ENCODE measurements at places on chromosomes 7 and 10.

DNA sequence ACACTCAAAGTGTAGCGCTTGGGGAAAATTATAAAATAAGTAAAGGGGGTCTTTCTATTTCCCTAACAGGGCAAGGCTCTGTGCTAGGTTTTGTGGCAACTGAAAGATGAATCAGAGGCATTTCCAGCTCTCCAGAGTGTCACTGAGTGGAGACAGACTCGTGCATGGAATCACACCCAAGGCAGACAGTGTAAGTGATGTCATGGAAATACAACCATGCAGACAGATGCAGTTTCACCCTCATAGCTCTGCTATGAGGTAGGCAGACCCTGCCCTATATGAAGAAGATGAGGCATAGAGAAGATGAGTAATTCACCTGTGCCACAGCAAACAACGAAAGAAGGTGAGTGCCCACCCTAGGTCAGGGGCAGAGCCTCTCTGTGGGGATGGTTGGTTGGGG is 57.2 kb upstream of the PITRM1 start:
- DNase-seq: no peak

- no peak for DNase-seq
These were observed 144.0 kb upstream of the PPP1R3A start for GRCh38 chr7:114062810-114063209.

- DNase-seq: no peak
These were observed 109.3 kb upstream of the FZD8 start for GRCh38 chr10:35751347-35751746.

DNA sequence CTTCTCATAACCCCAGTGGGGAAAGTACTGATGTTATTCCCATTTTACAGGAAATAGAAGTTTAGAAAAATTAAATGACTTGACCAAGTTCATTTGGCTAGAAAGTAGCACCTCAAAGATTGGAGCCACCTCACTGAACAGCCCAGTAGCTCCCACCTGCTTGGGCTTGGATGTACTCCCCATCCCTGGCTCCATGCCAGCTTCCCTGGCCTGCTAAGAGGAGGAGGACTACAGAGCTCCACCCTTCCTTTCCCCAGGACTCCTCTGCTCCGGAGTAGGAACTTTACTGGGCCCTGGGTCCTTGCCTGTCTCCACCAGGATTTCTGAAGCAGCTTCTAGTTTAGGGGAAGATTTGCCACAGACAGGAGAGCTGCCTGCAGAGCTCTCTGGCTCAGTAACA is 3.1 kb downstream of the HPS6 start:
- no peak for DNase-seq

- DNase-seq: no peak
These were observed 752.1 kb upstream of the POM121L12 start for GRCh38 chr7:52283335-52283734.

GRCh38 chr10:12833451-12833850 is 168.1 kb downstream of the CCDC3 start:
- no peak for DNase-seq

DNA sequence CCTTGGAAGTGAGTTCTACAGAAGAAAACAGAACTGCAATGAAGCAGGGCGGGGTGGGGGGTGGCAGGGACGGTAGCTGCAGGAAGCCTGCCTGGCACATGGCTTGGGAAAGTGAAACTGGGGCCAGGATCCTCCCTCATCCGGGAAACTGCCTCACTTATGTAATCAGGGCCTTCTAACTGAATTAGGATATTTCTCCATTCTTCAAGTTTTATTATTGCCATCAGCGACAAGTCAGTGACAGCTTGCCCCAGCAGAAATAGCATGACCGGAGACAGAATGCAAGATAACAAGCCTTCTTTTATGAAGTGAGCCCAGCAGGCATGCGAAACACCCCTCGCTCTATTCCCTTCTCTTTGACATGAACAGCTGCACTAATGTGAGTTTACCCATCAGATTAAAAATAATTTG is 77.5 kb upstream of the CACUL1 start:
- DNase-seq: no peak

DNA sequence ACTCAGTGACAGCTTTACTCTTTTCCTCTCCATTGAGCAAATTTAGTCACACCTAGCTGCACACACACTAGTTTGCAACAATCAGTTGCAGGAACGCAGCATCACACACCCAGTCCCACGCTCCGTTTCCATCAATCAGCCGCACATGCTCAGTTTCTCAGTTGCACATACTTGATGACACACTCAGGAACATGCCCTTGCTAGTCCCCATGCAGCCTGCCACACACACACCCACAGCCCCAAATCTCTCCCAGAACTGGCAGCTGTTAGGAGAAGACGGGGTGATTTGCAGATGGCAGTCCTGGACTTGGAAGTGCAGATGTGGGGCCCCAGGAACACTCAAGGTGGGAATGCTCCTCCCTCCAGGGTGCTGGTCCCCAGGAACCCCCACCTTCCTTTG is 7.7 kb downstream of the LBX1 start:
- DNase-seq: no peak

DNA sequence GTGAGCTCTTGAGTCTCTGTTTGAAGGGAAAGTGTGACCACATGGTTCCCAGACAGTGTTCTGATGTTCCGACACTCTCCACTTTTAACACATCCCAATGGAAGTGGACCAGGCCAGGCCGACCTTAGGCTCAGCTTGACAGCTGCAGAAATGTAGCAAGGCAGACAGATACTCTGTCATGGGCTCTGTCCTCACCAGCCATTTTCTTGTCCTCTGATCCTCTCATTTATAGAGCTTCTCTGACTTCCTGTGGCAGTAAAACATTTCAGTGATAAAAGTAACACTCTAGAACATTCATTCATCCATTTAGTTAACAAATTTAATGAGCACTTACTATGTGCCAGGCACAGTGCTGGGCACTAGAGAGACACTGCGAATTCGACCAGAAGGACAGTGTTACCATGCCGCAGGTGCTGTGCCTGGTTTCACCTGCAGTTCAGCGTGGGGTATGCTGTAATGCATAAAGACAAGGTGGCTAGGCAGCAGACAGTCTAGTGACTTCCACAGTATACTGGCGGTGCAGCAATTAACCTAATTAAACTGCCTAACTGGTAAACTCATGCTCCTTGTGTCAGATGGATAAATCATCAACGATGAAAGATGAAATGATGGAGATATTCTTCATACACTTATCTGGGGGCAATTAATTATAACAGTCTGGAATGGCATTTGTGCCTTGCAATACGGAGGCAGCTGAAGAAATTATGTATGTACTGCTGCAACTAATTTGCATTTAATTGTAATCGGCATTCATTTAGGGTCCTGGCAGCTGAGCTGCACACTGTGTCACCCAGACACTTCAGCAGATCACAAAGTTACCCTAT is 188.1 kb downstream of the NRP1 start:
- DNase-seq: no peak

- no peak for DNase-seq
These were observed 54.5 kb downstream of the TSPAN15 start for GRCh38 chr10:69505636-69506318.

DNA sequence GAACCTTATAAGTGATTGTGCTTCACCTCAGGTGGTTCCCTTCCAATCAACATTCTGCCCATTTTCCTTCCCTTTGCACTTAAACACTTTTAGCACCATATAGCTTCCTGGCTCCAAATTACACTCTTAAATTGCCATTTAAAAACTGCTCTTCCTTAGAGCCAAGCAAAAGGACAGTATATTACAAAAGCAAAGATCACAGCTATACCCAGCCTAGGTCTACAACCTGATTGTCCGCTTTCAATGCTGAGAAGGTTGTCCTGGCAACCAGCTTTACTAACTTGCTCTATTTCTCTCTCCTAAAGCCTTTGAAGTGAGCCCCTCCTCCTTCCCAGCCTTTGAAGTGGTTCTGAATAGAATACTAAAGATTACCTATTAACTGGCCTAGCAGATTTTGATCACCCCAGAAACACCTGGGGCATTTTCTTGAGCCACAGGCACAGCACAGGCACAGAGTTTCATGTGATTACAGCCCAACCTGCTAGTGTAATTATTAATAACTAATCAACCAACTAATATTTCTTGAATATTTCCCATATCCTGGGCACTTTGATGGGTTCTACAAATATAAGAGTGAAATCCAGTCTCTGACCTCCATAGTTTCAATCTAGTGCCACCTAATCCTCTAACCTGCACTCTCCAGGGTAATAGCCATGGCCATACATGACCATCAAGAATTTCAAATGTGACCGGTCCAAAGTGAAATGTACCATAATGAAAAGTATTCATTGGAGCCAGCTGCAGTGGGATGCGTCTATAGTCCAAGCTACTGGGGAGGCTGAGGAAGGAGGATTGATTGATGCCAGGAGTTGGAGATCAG is 63.6 kb upstream of the TRIM24 start:
- peak; percentile 78 for DNase-seq

GRCh38 chr7:150959739-150960734 is 18.1 kb downstream of the KCNH2 start:
- no peak for DNase-seq

DNA sequence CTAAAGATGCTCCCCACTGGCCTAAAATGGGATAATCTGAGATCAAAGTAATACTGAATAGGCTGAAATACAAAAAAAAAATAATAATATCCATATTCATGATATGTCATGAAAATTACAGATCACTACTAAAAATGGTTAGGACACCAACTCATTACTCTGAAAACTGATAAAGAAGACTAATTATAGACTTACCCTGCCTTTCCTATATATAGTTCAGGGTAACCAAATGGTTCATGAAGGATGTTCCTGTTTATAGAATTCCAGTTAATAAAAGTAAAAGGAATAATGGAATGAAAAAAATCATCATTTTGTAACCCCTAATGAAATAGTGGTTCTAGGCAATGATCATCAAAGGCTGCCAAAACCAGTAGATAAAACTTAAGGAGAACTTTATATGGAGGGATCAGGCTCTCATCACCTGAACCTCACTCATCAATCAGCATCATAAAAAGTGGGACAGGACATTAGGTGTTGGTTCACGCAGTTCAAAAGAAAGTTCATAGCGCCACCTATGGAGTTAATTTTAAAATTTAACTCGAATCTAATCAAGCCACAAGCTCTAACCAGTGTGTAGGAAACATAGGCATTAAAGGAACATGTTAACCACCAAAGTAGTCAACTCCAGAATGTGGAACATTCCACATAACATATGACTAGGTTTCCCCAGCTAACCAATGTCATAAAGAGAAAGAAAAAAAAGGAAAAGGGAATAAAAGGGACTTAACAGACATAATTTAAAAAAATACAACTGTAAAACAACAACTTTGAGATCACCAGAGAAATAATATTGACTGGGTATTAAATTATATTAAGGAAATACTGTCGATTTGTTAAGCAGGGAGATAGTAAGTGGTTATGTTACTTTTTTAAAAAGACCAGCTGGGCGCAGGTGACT is 35.7 kb downstream of the P4HA1 start:
- DNase-seq: peak; percentile 15

GRCh38 chr7:45229156-45229920 is 71.7 kb downstream of the RAMP3 start:
- DNase-seq: no peak

DNA sequence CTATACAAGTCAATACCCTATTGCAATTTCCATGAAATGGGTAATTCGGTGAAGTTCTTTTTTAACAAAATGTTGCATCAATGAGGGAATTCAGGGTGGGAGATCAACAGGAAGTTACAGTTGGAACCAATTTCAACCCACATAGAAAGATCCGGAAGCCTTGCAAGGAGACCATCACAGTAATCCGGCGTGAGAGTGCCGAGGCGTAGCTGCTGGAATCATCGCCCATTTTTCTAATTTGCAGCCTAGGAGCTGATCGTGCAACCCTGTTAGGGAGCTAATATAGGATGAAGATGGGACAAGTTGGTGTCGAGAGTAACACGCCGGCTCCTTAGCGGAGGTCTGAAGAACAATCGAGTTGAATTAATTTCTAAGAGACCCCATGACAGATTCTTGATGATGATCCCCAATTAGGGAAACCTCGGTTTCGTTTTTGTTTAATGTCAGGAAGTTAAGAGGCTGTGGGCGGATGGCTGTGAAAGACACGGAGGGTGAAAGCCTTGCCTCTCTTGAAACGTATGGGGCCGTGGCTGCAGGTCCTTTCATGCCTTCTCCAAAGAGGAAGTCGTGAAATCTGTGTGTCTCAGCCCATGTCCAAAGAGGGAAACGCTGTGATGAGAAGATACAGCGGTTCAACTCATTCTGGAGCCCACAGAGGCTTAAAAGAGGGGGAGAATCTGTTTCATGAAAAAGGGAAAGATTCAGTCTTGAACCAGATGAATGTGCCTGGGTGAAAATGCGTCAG is 51.2 kb upstream of the CARD11 start:
- no peak for DNase-seq

GRCh38 chr7:43650457-43651052 is 67.6 kb downstream of the STK17A start:
- DNase-seq: no peak

- DNase-seq: peak; percentile 38
These were observed 31.5 kb upstream of the SMNDC1 start for GRCh38 chr10:110336111-110336721.

DNA sequence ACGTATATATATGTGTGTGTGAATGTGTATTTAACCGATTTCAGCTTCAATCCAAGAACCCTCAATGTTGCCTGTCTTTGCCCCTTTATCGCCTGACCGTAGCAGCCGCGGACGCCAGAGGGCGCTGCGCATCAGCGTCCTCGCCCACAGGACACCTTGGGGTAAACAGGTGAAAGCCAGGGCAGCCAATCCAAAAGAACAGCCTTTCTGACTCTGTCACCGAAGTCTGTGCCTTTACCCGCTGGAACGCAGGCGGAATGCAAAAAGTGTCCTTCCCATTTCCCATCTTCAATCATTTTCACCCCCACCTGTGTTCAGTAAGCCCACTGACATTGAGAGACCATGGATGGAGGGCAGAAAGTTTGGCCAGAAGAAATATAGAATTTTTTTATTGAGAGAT is 3.6 kb downstream of the NXPH1 start:
- DNase-seq: peak; percentile 88

DNA sequence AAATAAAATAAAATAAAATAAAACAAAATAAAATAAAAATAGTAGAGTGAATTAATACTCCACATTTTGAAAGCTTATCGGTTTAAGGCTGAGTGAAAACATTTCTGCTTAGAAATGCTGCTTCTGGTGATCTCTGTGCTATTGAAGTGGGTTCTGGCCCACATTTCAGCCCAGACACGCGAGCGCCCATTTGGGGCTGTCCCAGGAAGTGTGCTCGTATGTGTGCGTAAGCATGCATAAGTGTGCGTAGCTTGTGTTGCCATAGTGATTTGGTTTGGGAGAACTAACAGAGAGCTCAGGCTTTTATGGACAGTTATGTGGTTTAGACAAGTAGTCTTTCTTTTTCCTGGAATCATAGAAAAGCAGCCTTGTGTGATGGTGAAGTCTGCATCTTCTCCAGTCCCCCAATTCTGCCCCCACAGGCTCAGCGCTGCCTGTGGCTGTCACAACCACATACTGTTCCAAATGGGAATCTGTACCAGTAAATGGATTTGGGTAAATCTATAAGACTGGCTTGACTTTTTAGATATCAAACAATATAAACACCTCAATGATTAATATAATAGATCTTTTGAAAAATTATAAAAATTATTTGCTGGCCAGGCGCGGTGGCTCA is 29.8 kb upstream of the PURB start:
- no peak for DNase-seq

GRCh38 chr7:152882576-152883310 is 123.2 kb downstream of the ACTR3B start:
- no peak for DNase-seq

Data from ELF-1 (cell line).